ENCODE measurements at places on chromosomes 7 and 10. TPM values are rescaled to one million over a fixed set of nuclear protein-coding genes. Genes with fewer than 3 reads are reported as not detected.

DNA sequence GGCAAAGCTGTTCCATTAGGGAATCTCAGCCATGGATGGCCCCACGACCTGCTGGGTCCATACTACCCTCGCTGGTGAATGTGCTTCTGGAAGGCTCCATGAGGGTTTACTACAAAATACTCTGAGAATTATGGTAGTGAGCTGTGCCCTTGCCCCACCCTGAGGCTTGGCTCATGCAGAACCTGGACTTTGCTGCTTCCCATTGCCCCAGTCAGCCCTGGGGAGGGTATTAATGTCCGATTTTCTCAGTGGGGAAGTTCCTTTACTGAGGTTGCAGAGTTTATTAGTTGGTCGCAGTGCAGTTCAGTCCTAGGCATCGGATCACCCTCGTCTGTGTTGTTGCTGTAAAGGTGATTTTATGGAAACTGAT is 310.1 kb downstream of the WDR37 start:
- H3K4me3 ChIP-seq: no peak overlapping the region
- H3K27ac ChIP-seq: no peak overlapping the region
- no peaks in the 10 kb centered on the region for H3K4me1 ChIP-seq
- H3K36me3 ChIP-seq: no peaks in the 10 kb centered on the region
- no peak for DNase-seq
- no peaks in the 10 kb centered on the region for H3K27me3 ChIP-seq

GRCh38 chr10:26773633-26774032 is 76.1 kb downstream of the PDSS1 start:
- DNase-seq: no peak
- peaks cover 2% of the 10 kb centered on the region for H3K36me3 ChIP-seq
- H3K27me3 ChIP-seq: no peaks in the 10 kb centered on the region
- no peaks in the 10 kb centered on the region for H3K4me1 ChIP-seq
- H3K4me3 ChIP-seq: no peak overlapping the region

The OPN1SW gene
- total RNA-seq: not detected

DNA sequence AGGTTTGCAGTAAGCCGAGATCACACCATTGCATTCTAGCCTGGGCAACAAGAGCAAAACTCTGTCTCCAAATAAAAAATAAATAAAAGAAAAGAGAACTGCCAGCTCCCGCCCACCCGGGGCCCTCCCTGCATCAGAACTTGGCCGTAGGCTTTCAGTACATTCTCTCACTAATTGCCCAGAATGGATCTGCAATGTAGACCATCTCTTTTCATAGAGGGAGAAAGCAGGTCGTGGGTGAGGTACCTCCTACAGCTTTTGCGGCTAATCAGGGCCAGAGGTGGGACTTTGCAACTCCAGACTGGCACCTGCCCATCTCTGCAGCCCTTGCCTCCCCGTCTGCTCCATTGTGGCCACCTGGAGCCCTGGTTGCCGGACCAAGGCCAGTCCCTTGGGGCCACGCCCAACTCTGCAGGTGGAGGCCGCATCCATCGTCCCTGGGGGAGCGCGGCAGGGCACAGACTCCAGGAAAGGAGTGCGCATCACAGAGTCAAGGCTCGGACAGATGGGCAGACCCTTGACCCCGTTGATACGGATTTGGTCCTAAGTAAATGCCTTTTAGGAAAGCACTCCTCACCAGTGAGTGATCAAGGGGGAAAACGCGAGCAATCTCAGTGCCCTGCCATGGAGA is 179.1 kb upstream of the SH2B2 start:
- H3K27ac ChIP-seq: no peak overlapping the region
- no peaks in the 10 kb centered on the region for H3K4me1 ChIP-seq
- no peak for DNase-seq
- no peaks in the 10 kb centered on the region for H3K27me3 ChIP-seq

DNA sequence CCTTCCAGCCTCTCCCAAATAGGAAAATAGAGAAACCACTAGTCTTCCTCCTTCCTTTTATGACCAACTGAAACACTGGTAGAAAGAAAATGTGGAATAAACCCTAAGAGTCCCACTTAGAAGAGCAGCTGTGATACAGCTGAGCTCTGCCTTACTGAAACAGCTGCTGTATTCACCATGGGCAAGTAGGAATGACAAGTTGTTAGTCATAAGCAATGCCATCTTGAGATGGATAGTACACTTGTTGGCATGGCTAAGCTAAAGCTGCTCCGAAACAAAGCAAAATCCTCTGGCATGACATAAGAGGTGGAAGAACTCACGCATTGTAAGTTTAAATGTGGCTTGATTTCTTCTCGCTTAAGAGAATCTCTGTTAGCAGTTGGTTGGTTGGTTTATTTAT is 48.3 kb upstream of the TMEM236 start:
- H3K4me1 ChIP-seq: no peaks in the 10 kb centered on the region
- no peak overlapping the region for H3K4me3 ChIP-seq
- no peak overlapping the region for H3K27ac ChIP-seq
- no peaks in the 10 kb centered on the region for H3K36me3 ChIP-seq

GRCh38 chr7:98753989-98754479 is 115.8 kb downstream of the TMEM130 start:
- H3K27me3 ChIP-seq: no peaks in the 10 kb centered on the region
- no peak overlapping the region for H3K27ac ChIP-seq
- H3K4me3 ChIP-seq: no peak overlapping the region
- no peaks in the 10 kb centered on the region for H3K4me1 ChIP-seq
- no peak for DNase-seq

The C10orf67 gene
- not detected for total RNA-seq

DNA sequence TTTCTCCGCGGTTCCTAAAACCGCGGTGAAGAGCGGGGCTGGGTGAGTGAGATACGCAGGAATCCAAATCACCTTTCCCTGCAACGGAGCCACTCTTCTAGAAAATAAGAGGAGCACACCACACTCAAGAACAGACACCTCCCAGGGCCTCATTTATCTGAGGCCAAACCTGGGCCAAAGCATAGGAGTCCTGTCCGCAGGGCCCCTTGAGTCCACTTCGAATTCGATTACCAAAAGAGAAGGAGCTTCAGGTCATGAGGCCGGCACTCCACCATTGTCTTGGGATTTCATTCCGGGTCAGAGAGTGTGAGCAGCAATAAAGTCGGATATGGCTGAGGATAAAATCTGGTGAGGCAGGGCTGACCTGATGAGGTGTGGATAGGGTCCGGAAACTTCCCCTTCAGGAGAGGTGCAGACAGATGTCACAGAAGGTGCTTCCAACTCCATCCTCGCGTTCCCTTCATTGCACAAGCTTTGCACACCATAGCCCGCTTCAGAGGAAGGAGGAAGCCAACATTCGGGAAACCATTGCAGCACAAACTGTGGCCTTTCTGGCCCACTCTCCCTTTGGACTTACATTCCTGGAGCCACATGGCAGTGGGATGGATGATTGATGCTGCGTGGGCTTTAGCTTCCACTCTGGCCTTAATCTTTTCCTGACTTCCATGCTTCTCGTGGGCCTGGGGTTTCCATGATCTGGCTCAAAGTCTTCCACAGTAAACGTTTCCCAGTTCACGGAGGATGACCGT is 27.2 kb upstream of the ZNF273 start:
- H3K4me1 ChIP-seq: no peaks in the 10 kb centered on the region
- no peak overlapping the region for H3K27ac ChIP-seq
- no peak for DNase-seq
- H3K36me3 ChIP-seq: no peaks in the 10 kb centered on the region

GRCh38 chr10:104028146-104028545 is 57.5 kb downstream of the COL17A1 start:
- H3K4me1 ChIP-seq: peaks cover 13% of the 10 kb centered on the region
- H3K4me3 ChIP-seq: no peak overlapping the region
- no peak overlapping the region for H3K27ac ChIP-seq
- H3K27me3 ChIP-seq: no peaks in the 10 kb centered on the region
- no peak for DNase-seq

The CCDC136 gene
- total RNA-seq: 3.3 TPM

DNA sequence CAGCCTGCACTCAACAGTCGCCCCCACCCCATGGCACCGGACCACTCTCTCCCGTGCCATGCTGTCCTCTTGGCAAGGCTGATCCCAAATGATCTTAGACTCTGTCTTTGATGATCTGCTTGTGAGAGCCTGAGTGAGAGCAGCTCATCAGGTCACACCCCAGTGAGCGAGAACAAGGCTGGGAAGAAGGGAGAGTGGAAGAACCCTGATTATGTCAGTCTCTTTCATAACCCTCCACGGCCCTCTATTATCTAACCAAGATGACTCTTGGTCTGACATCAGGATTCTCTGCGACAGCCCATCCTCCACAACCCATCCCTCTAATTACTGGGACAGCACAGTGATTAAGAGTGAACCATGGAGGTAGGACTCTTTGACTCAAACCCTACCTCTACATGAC is 53.1 kb upstream of the C7orf33 start:
- no peak overlapping the region for H3K27ac ChIP-seq
- H3K4me3 ChIP-seq: no peak overlapping the region
- H3K36me3 ChIP-seq: no peaks in the 10 kb centered on the region
- no peak for DNase-seq

DNA sequence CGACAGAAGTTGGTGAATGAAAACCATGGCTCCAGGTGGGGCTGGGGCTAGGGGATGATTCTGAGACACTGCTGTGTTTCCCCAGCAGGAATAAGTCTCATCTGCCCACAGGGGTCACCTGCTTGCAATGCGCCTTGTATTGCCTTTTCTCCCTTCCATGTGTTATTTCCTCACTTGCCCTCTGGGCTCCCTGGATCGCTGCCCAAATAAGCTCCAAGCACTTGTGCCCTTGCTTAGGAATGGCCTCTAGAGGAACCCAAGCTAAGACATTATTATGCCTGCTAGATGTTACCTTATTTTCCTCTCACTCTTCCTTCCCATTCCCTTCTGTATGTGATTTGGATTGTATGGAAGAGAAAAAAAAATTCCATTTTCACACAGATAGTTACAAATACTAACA is 24.8 kb upstream of the PLPP4 start:
- H3K36me3 ChIP-seq: no peaks in the 10 kb centered on the region
- H3K27me3 ChIP-seq: no peaks in the 10 kb centered on the region
- peak; percentile 28 for DNase-seq
- H3K4me3 ChIP-seq: no peak overlapping the region
- H3K27ac ChIP-seq: no peak overlapping the region

DNA sequence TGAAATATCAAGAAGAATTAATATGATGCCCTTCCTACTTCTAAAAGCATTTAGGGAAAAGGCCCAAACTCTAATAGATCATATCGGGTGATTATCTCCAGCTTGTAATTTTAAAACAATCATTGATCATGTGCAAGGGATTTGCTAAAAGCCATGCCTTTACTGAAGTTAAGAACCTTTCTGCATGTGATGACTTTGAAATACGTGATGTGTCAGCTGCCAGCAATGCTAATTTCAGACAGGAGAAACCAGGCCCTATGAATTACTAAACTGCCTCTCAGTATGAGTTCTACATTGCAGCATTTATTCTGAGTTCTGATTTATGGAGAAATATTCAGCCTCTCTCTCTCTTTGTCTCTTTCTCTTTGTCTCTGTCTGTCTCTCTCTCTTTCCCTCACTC is 203.6 kb upstream of the AKR1E2 start:
- no peak overlapping the region for H3K4me3 ChIP-seq
- H3K4me1 ChIP-seq: no peaks in the 10 kb centered on the region
- H3K27me3 ChIP-seq: no peaks in the 10 kb centered on the region
- no peak overlapping the region for H3K27ac ChIP-seq
- DNase-seq: no peak
- no peaks in the 10 kb centered on the region for H3K36me3 ChIP-seq

DNA sequence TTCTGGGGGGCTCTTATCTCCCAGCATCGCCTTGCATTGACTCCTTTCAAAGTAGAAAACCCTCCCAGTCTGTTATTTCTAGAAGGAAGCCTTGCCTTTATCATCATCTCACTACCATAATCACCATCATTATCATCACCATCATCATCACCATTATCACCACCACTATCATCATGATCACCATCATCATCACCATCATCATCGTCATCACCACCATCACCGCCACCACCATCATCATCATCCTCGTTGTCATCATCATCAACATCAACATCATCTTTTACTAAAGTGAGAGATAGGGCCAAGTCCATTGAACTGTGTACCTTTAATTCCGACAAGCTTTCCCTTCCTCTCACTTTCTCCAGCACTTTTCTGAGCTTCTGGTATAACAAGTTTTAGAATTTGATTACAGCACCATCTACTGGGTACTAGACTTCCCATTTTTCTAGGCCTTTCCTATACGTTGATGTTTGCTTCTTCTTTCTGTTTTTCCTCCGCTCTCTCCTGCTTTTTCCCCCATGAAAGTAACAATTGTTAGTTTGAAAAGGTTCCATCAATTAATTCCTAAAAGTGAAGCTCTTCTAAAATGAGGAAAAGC is 226.4 kb downstream of the BUB3 start:
- H3K4me1 ChIP-seq: no peaks in the 10 kb centered on the region
- no peaks in the 10 kb centered on the region for H3K36me3 ChIP-seq
- no peak overlapping the region for H3K4me3 ChIP-seq
- no peak for DNase-seq
- H3K27me3 ChIP-seq: no peaks in the 10 kb centered on the region
- no peak overlapping the region for H3K27ac ChIP-seq

DNA sequence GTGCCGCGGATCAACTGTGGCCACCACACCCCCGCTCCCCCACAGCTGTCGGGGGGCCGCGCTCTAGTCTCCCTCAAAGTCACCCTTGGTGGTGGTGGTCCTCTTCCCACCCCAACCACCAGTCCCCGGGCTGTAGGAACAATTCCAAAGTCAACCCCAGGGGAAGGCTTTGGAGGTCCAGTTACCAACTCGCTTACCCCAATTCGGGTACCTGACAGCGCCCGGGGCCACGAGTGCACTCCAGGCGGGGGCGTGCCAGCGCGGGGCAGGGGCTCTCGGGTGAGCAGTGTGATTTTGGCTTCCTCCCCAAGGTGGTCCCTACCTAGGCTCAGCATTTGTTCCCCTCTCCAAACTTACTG is 584 bp upstream of the ZMIZ1 start:
- peaks cover 24% of the 10 kb centered on the region for H3K4me1 ChIP-seq
- DNase-seq: peak; percentile 32
- no peaks in the 10 kb centered on the region for H3K36me3 ChIP-seq
- H3K27ac ChIP-seq: no peak overlapping the region

The MKX gene
- total RNA-seq: not detected

GRCh38 chr7:82163586-82163985 is 280.0 kb downstream of the CACNA2D1 start:
- no peaks in the 10 kb centered on the region for H3K36me3 ChIP-seq
- no peak overlapping the region for H3K4me3 ChIP-seq
- no peaks in the 10 kb centered on the region for H3K27me3 ChIP-seq
- no peak overlapping the region for H3K27ac ChIP-seq
- no peak for DNase-seq

- H3K27me3 ChIP-seq: no peaks in the 10 kb centered on the region
- peaks cover 40% of the 10 kb centered on the region for H3K4me1 ChIP-seq
- DNase-seq: no peak
Measured at GRCh38 chr10:45553155-45553554, 119.4 kb downstream of the ZFAND4 start.

The CALD1 gene
- total RNA-seq: 313 TPM
